H9 (cell line): ENCODE measurements at places on chromosomes 13 and 19. TPM values are rescaled to one million over a fixed set of nuclear protein-coding genes. Genes with fewer than 3 reads are reported as not detected.

DNA sequence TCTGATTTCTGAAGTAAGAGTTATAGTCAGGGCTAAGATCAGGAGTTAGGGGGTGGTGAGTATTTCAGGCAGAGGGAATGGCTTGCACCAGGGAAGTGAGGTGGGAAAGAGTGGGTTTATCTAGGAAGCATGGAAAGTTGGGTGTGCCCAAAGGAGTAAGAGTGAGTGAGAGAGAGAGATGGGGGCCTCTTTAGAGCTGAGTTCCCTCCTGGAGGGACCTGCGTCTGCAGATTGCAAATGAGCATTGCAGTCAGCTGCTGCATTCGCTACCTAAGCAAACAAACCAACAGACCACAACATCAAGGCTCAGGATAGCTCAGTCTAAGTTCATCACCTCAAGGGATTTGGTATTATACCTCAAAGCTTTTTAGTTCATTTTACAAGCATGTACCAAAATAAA lies 405.8 kb downstream of the FGF9 start:
- DNase-seq, result no peak

The ZNF723 gene
- total RNA-seq, result not detected in 2 replicates

The WDR62 gene
- 28.5 and 30.0 TPM in 2 replicates for total RNA-seq

DNA sequence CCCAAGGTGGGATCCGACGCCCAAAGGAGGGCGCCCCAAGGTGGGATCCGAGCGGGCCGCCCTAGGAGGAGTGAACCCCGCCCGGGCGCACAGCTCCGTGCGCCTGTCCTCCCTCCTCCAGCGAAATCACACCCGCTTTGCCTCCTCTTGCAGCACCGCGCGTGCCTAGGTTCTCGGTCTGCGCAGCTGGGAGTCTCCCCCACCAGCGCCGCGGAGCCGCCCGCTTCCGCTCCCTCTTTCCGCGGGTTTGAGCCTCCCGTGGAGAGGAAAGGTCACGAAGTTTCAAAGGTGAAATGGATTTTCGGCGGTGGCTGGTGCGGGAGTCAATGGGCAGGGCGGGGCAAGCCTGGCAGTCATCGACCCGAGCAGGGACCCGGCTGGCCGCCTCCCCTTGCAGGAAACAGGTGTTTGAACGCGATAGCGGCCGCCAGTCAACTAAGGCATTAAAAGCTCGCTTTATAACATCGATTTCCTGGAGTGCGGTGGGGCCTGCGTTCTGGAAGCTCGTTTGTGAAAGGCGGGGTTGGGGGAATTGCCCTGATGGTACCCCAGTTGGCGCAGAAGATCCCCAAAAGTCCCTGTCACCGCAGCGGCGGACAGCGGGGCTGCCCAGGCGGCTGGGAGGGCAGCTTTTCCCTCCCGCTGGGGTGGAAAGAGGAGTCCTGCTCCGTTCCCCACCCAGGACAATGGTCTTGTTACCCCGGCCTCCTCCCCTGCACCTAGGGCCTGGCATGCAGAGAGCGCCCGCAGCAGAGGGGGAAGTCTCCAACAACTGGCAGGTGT lies 9.0 kb upstream of the SOX1 start:
- DNase-seq, result peak; percentile 56

DNA sequence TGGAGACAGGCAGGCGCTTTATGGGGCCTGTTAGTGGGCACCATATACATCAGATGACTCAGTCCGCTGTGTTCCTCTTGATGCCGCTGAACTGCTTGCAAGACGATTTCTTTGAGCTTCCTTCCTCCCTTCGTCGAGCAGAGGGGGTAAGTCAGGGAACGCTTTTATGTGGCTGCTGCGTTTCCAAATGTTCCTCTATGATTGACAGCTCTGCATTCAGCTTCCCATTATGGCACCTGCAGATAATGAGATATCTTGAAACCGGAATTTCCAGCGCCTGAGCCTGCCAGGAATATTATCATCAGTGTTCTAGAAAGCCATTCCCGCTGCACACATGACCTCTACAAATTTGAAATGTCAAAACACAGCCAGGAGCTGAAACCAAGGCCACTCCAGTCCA lies 257.0 kb downstream of the TSHZ3 start:
- no peak for DNase-seq

GRCh38 chr13:110813646-110814624 lies 100.4 kb downstream of the ING1 start:
- no peak for DNase-seq

The SMARCA4 gene
- 245 and 261 TPM in 2 replicates for total RNA-seq

The CATSPERD gene
- total RNA-seq, result not detected in 2 replicates

The PSG3 gene
- not detected in 2 replicates for total RNA-seq

The OR7D2 gene
- 0.31 and 0.48 TPM in 2 replicates for total RNA-seq

The CRYL1 gene
- 3.2 and 3.7 TPM in 2 replicates for total RNA-seq

The IGSF23 gene
- not detected in 2 replicates for total RNA-seq

- no peak for DNase-seq
These were observed 139.1 kb downstream of the ZNF675 start for GRCh38 chr19:23547816-23548430.

- DNase-seq, result no peak
These were observed 150.9 kb downstream of the VWA8 start for GRCh38 chr13:41809962-41810361.

The NUP58 gene
- 76.6 and 77.6 TPM in 2 replicates for total RNA-seq

The HSPB6 gene
- 0.37 TPM in 2 replicates for total RNA-seq
